ENCODE measurements at places on chromosomes 4 and X.

- DNase-seq: no peak
Measured at GRCh38 chr4:13476915-13477314, 7.2 kb downstream of the RAB28 start.

GRCh38 chr4:3174371-3175338 lies 74.3 kb upstream of the MSANTD1 start:
- no peak for DNase-seq

- DNase-seq: no peak
Measured at GRCh38 chrX:76029385-76029784, 143.5 kb upstream of the PBDC1 start.

DNA sequence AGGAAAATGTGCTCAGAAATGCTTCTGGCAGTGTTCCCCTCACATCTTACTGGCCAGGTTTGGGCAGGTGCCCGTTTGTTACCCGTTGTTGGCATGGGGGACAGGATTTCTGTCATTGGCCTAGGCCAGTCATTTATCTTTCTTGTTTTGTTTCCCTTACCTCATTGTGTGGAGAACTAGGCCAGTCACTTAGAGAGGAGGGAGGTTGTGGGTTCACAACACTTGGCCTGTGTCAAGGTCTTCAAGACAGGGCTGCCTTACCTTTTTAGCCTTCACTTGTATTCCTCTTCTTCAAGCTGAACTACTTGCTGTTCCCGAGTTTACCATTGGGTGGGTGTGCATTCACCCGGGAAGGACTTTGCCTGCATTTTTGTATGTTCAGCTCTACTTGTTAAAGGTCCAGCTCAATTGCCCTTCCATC lies 17.7 kb downstream of the SNX25 start:
- no peak for DNase-seq

GRCh38 chr4:52253025-52253424 lies 201.9 kb downstream of the SPATA18 start:
- DNase-seq: no peak
